ENCODE measurements at places on chromosomes 12 and 14.

- DNase-seq: no peak
Observed at GRCh38 chr14:95297832-95298231, 21.9 kb downstream of the CLMN start.

- no peak for DNase-seq
Observed at GRCh38 chr14:92538412-92538985, 24.9 kb downstream of the RIN3 start.

- DNase-seq: no peak
Observed at GRCh38 chr12:66066137-66066928, 64.2 kb downstream of the LLPH start.

DNA sequence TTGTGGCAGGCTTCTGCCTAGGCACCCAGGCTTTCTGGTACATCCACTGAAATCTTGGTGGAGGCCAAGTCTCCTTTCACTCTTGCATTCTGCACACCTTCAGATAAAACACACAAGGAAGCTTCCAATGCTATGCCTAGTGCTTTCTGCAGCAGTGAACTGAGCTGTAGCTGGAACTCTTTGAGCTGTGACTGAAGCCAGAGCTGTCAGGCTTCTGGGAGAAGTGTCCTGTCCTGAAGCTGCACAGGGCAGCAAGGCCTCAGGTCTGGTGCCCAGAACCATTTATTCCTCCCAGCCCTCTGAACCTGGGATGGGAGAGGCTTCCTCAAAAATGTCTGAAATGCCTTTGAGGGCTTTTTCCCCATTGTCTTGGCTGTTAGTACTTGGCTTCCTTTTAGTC is 941.7 kb downstream of the LRFN5 start:
- DNase-seq: no peak

GRCh38 chr14:54727929-54728328 is 161.0 kb downstream of the SAMD4A start:
- no peak for DNase-seq

DNA sequence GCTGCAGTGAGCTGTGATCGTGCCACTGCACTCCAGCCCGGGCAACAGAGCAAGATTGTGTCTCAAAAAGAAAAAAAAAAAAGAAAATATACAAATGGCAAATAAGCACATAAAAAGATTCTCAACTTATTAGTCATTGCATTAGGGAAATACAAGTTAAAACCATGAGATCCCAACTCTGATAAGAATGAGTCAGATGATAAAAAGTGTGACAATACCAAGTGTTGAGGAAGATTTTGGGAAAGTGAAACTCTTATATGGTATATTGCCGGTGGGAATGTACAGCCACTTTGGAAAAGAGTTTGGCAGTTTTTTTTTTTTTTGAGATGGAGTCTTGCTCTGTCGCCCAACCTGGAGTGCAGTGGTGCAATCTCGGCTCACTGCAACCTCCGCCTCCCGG is 7.6 kb upstream of the PRPF40B start:
- DNase-seq: no peak

DNA sequence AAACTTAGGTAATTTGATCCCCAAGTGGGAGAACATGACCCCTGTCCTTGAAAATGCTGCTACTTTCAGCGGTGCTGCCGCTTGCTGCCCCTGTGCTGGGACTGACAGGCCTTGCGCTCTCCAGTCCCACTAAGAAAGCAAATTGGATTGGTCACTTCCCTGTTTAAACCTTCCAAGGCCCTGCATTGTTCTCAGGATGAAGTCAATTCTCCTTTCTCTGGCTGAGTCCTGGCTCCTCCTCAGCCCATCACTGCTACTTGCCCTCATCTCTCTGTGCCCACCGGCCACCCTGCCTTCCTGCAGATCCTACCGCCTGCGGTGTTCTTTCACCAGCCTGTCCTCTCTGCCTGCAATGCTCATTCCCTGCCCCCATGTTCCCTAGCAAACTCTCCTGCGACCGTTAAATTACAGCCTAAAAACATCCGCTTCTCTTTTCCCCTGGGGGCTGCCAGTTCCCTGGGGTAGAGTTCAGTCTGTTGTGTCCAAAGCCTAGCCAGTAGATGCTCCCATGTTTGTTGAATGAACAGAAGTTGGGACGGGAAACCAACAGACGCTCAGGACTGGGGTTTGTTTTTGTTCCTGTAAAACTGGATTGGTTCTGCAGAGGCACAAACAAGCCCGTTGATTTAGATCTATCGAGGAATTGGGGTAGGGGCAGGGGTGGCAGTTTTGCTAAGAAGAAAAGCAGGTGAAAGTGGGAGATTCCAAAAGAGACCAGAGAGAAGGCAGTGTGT is 127.3 kb upstream of the HIF1A start:
- DNase-seq: no peak

- DNase-seq: no peak
Observed at GRCh38 chr12:40614923-40615322, 77.3 kb upstream of the CNTN1 start.

DNA sequence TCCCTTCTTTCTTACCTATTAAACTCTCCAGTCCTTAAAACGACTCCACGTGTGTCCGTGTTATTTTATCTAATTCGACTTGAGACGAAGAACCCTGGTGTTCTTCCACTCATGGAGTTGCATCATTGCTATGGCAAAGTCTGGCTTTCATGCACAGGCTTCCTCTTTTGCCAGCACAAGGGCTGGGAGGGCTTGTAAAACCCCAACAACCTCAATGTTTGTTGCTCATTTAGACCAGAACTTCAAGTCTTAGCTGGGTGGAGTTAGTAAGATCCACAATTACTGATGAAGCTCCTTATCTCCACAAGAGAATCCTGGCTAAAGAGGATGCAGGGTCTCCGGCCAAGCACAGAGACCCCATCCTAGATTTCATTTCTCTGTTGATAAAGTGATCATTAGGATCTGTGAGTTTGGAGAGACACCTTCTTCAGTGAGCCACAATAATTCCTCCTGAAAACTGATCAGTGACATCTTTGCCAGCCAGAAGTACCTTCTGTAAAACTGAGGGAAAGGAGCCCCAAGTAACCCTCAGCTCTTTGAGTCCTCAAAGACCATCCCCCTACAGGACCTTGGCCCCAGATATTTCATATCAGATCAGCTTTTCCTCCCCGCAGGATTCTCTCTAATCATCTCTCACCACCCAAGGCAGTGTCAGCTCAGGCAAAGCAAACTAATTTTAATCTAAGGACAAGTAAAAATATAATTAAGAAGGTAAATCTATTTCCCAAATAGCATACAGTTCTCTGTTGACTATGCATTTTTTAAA is 514.6 kb downstream of the FUT8 start:
- no peak for DNase-seq

- no peak for DNase-seq
Observed at GRCh38 chr14:56244138-56244789, 126.1 kb downstream of the PELI2 start.

All from RWPE1 (cell line).